ENCODE measurements at places on chromosomes 6 and 20. TPM values are rescaled to one million over a fixed set of nuclear protein-coding genes. Genes with fewer than 3 reads are reported as not detected.

GRCh38 chr6:90621581-90621980, 34.7 kb upstream of the MAP3K7 start:
- H3K27ac ChIP-seq, result no peak overlapping the region
- H3K36me3 ChIP-seq, result no peaks in the 10 kb centered on the region
- no peaks in the 10 kb centered on the region for H3K4me1 ChIP-seq
- no peak for DNase-seq
- no peak overlapping the region for H3K4me3 ChIP-seq

- no peaks in the 10 kb centered on the region for H3K4me1 ChIP-seq
- no peak overlapping the region for H3K4me3 ChIP-seq
- H3K27ac ChIP-seq, result no peak overlapping the region
- no peaks in the 10 kb centered on the region for H3K27me3 ChIP-seq
Observed at GRCh38 chr20:8568075-8568474, 436.0 kb downstream of the PLCB1 start.

Gene GABRR1
- 0.63 TPM for polyA plus RNA-seq

Gene CCN2
- 47.5 TPM for polyA plus RNA-seq

Gene DHX35
- polyA plus RNA-seq, result 21.6 TPM

All from H1 (cell line).